M059J (cell line): ENCODE measurements at places on chromosomes 4 and X. TPM values are rescaled to one million over a fixed set of nuclear protein-coding genes. Genes with fewer than 3 reads are reported as not detected.

Gene GYPA
- total RNA-seq, result not detected in 2 replicates

Gene ZNF141
- total RNA-seq, result 6.6 and 9.1 TPM in 2 replicates

Gene FAM156B
- 15.2 and 22.1 TPM in 2 replicates for total RNA-seq

Gene NSUN7
- total RNA-seq, result 5.9 and 9.2 TPM in 2 replicates

Gene TMEM192
- 20.7 and 29.2 TPM in 2 replicates for total RNA-seq

Gene EDA
- 0.30 TPM in 1 of 2 replicates, not detected in the other for total RNA-seq

Gene TLL1
- total RNA-seq, result 4.2 and 6.8 TPM in 2 replicates
